Tongue (tissue), 3 donors: ENCODE measurements at places on chromosomes 1 and 21.

DNA sequence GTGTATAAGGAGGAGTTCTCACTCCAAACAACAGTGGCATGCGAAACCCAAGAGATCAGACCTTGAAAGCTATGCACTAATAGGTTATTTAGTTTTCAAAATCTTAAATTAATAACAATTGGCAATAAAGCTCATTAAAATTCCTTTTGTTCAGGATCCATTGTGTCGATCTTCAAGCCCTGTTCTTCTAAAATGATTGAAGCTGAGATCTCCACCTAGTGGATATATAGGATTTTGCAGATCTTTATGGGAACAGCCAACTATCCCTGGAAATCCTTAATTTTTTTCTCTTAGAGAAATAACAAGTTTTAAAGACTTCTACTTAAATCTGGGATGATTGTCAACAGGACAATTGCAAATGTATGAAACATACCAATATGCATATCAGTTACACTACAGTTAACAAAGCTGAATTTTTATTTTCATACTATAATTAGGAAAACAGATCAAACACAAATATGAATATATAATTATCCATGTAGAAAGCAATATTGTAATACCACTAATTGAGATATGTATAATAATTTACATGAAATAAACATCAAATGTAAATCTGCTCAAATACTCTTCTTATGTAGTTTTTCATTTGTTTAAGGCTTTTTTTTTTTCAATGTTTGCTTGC is 43.3 kb downstream of the LRRC53 start:
- DNase-seq, result peak; percentile 76

DNA sequence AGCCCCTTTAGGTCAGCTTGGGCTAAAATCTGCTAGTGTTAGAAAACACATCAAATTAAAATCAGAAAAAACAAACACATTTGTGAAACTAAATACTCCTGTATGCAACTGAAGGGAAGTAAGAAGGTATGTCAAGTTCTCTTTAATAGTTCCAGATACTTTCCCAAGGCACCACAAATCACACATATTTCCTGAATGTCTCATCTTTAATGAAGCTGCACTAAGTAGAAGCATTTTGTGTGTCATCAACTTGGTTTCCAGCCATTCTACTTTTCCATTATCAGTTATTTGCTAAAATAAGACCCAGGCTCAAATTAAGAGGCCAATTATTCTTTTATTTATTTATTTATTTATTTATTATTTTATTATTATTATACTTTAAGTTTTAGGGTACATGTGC is 34.7 kb downstream of the CRB1 start:
- DNase-seq, result no peak

DNA sequence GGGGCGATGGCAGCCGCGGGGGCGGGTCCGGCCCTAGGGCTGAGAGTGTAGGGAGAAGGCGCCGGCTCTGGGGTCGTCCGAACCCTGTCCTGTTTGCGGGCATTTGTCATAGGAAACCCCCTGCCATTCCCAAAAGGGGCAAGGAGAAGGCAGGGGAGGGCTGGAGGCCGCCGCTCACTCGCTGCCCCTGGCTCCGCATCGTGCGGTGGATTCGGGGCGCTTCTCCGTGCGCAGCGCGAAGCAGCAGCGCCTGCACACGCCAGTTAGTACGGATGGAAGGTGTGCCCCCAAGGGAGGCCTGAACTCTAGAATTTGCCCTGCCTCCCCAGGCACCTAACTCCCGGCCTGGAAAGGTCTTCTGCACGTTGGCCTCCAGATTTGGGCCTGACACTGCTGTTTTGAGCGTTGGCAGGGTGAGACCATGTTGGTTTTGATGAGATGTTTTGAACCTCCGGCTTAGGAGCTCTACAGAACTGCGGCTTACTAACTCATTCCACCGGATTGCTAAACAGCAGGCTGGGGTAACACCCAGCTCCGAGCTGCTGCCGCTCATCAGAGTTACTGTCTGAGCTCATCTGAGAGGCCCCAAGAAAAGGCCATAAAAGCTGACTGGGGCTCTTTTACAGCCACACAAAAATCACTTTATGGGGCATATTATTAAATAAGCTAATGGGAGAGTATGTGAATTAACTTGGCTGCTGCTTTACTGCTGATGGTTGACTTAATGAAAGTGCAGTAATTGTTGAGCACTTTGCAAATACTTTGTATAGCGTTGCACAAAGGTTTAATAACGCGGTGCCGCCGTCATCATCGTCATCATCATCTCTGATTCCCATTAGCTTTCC is 987 bp downstream of the GPR137B start:
- DNase-seq, result peak; percentile 42

- no peak for DNase-seq
Measured at GRCh38 chr1:12630946-12631530, 12.8 kb upstream of the AADACL4 start.

GRCh38 chr1:47456250-47456649 is 18.4 kb downstream of the FOXD2 start:
- DNase-seq, result no peak

DNA sequence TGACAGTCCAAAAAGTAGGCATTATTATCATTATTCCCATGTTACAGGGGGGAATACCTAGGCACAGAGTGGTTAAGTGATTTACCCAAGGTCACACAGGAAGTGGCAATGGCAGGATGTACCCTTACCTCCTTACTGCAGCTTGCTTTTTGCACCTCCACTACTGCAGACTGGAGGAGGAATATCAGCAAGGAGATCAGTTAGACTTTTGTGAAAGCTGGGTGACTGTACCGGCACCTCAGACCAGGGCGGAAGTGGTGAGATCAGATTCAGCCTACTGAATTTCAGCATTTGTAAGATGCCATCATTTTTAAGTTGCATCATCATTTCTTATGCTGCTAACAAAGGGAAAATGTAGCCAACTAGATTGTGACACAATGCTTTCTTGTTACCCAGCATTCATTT is 4.5 kb downstream of the ADARB1 start:
- DNase-seq, result no peak

- DNase-seq, result no peak
Measured at GRCh38 chr1:220879509-220880361, 492 bp downstream of the HLX start.

- no peak for DNase-seq
Measured at GRCh38 chr1:206460836-206461426, 9.3 kb upstream of the IKBKE start.
